Tracheal epithelial cell (primary cell): ENCODE measurements at places on chromosomes 3 and 15. TPM values are rescaled to one million over a fixed set of nuclear protein-coding genes. Genes with fewer than 3 reads are reported as not detected.

TPM1 gene
- total RNA-seq = 111 and 749 TPM in 2 replicates

CPNE4 gene
- total RNA-seq = 0.24 TPM in 1 of 2 replicates, not detected in the other

CCNDBP1 gene
- total RNA-seq = 43.5 and 75.4 TPM in 2 replicates

ILDR1 gene
- 0.96 and 2.6 TPM in 2 replicates for total RNA-seq

AHSG gene
- total RNA-seq = not detected in 2 replicates

DCLK3 gene
- not detected in 2 replicates for total RNA-seq

GABRG3 gene
- total RNA-seq = not detected in 2 replicates

CCR9 gene
- total RNA-seq = not detected in 2 replicates

TMEM266 gene
- total RNA-seq = 0.48 and 0.85 TPM in 2 replicates

GHSR gene
- total RNA-seq = not detected in 2 replicates

RASGRF1 gene
- total RNA-seq = not detected in 2 replicates

STARD9 gene
- total RNA-seq = 0.43 and 2.4 TPM in 2 replicates

CIP2A gene
- 1.1 and 4.6 TPM in 2 replicates for total RNA-seq

C2CD4B gene
- total RNA-seq = not detected in 2 replicates

FRMD5 gene
- 1.7 and 1.9 TPM in 2 replicates for total RNA-seq

PRKAR2A gene
- 24.6 and 35.8 TPM in 2 replicates for total RNA-seq

SCAPER gene
- 7.0 and 9.8 TPM in 2 replicates for total RNA-seq

ISL2 gene
- not detected in 2 replicates for total RNA-seq

CLSTN2 gene
- total RNA-seq = 0.43 and 1.9 TPM in 2 replicates

TCTA gene
- total RNA-seq = 6.0 and 8.7 TPM in 2 replicates

RETNLB gene
- total RNA-seq = not detected in 2 replicates

CD80 gene
- under 0.01 TPM in 1 of 2 replicates, not detected in the other for total RNA-seq

PRKCI gene
- total RNA-seq = 67.4 and 81.2 TPM in 2 replicates

MOBP gene
- total RNA-seq = not detected in 2 replicates

H1-8 gene
- not detected in 2 replicates for total RNA-seq

CFAP44 gene
- 1.1 and 1.7 TPM in 2 replicates for total RNA-seq

DAPK2 gene
- total RNA-seq = 1.3 and 1.7 TPM in 2 replicates

CFAP92 gene
- 0.43 TPM in 1 of 2 replicates, not detected in the other for total RNA-seq

SPTBN5 gene
- total RNA-seq = 0.43 and 0.48 TPM in 2 replicates

ACTR8 gene
- 13.4 and 23.4 TPM in 2 replicates for total RNA-seq

CYP19A1 gene
- not detected in 2 replicates for total RNA-seq

LTK gene
- not detected in 2 replicates for total RNA-seq

FANCD2OS gene
- not detected in 2 replicates for total RNA-seq

CLDN18 gene
- total RNA-seq = not detected in 2 replicates

STRIT1 gene
- total RNA-seq = not detected in 2 replicates

HCLS1 gene
- total RNA-seq = 1.4 and 1.9 TPM in 2 replicates

ROPN1B gene
- 0.24 TPM in 1 of 2 replicates, not detected in the other for total RNA-seq

GPR62 gene
- not detected in 2 replicates for total RNA-seq

FETUB gene
- not detected in 2 replicates for total RNA-seq

OSTN gene
- total RNA-seq = not detected in 2 replicates

ACOX2 gene
- under 0.01 TPM in 1 of 2 replicates, not detected in the other for total RNA-seq

SERINC4 gene
- total RNA-seq = not detected in 2 replicates

CLDN16 gene
- total RNA-seq = 1.3 and 10.4 TPM in 2 replicates

RUBCN gene
- 7.7 and 9.9 TPM in 2 replicates for total RNA-seq

SLC24A5 gene
- total RNA-seq = not detected in 2 replicates

GOLGA8O gene
- 0.48 TPM in 1 of 2 replicates, not detected in the other for total RNA-seq

CIDEC gene
- not detected in 2 replicates for total RNA-seq

LXN gene
- total RNA-seq = 3.9 and 4.0 TPM in 2 replicates

COL6A5 gene
- not detected in 2 replicates for total RNA-seq

TRH gene
- not detected in 2 replicates for total RNA-seq

PPARG gene
- total RNA-seq = 9.6 and 17.7 TPM in 2 replicates

TKT gene
- total RNA-seq = 594 and 1,061 TPM in 2 replicates

GPR15 gene
- total RNA-seq = not detected in 2 replicates

CATSPER2 gene
- 0.85 and 3.6 TPM in 2 replicates for total RNA-seq
